Foreskin keratinocyte (primary cell): ENCODE measurements at places on chromosomes 12 and 14.

GRCh38 chr14:101564819-101565698 lies 3.8 kb downstream of the DIO3 start:
- no peak for DNase-seq

DNA sequence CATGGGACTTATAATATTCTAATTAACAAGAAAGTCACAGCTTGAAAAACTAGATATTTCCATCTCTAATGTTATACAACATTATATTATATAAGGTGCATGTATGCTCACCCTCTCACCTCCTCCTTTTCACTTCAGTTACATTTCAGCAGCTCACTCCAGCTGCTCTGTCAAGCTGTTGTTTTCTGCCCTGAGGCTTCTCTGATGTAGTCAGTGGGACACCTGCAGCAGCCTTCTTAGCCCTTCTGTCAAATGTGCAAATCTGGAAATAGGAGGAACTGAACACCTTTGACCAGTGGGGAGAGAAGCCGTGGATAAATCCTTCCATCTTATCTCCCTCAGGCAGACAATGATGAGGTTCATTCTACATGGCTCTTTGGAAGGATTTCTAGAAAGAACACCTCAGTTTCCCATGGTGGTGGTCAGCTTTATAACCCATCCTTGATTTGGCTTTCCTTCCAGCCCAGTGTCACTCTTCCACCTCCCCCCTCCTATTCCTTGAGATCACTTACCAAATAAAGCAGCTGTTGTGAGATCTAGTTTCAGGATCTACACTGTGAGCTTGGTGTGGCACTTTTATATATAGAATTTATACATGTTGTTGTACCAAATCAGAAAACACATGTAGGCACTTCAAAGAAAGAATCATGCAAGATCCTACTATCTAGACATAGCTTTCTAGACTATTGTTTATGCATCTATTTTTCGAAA lies 79.6 kb upstream of the STK38L start:
- no peak for DNase-seq

DNA sequence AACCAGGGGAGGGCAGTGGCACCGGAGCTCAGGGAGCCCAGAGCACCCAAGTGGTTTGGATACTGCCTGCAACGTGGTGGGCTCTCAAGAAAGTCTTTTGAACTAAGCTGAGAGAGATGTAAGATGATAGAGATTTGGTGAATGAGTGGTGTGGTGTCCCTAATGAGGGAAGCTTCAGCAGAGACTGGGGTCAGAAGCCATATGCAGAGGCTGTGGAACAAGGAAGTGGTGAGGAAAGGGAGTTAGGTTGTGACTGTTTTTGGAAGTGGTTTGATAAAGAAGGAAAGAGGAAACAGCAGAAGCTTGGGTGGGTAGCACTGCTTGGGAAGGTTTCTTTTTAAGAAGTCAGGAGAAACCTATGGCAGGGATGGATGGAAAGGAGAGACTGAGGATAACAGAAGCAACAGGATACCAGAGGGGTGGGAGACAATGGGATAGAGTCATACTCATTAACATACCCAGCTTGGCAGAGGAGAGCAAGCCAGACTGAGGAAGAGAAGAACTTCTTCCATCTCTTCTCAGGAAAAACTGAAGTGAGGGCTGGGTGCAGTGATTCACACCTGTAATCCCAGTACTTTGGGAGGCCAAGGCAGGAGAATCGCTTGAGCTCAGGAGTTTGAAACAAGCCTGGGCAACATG lies 24.1 kb downstream of the SLC4A8 start:
- DNase-seq = no peak

DNA sequence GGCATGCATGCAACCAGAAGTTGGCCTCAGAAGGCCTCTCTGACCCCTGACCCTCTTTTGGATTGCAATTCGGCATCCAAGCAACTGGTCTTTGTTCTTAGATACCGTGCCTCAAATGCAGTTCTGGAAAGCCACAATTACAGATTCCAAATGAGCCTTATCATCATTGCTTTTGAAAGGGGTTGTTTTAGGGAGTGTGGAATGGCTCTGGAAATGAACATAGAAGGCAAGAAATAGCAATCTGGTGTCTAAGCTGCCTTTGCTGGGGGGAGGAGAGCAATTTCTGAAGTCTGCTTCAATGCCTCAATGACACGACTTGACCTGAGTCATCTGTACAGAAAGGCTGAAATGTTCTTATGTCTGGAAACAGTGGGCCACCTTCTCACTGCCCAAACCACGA lies 250.1 kb downstream of the NUAK1 start:
- DNase-seq = no peak

DNA sequence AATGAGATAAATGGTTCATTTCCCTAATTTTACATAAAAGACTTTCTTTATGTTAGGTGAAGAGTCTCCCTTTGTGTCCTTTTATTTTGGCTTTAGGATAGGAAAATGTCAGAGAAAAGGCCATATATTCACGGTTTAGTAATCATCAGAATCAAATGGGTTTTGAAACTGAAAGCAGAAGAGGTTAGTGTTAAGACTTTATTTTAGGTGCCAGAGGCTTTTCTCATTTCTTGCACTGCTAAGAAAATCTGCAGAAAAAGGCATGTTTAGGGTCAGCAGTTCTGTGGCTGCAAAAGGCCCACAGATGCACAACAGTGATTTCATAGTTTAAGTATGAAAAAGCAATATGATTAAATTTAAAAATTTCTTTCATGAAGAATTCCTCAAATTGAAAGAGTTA lies 80.4 kb upstream of the SINHCAF start:
- DNase-seq = no peak

GRCh38 chr14:35347323-35348043 lies 55.3 kb downstream of the PSMA6 start:
- no peak for DNase-seq

- peak; percentile 82 for DNase-seq
Observed at GRCh38 chr14:58430156-58430555, 2.6 kb downstream of the KIAA0586 start.

- peak; percentile 18 for DNase-seq
Observed at GRCh38 chr12:7376196-7376595, 67.8 kb downstream of the CD163L1 start.
